Activated CD8-positive, alpha-beta T cell treated with anti-CD3 and anti-CD28 coated beads, Interleukin-2, amount 10 ng/mL, durations not matched to agents 7 days and 5 days (primary cell): ENCODE measurements at places on chromosomes 2 and 18.

- DNase-seq, result no peak
These were observed 28.1 kb upstream of the RASGRP3 start for GRCh38 chr2:33448220-33448899.

DNA sequence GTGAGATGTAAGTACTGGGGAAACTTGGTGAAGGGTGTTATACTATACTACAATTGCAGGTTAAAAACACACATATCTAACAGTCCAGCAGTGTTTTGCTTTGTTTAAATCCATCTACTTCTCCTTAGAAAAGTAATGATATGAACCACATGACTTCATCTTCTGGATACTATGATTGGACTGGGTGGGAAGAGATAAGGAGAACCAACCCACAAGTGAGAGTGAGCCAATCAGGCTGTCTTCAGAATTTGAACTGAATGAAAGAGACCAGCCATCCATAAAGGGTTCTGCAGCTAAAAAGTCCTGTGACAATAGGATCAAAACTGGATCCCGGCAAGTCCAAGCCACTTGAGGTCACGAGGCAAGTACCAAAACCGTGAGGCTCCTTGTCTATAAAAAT lies 46.6 kb downstream of the KANSL3 start:
- no peak for DNase-seq

DNA sequence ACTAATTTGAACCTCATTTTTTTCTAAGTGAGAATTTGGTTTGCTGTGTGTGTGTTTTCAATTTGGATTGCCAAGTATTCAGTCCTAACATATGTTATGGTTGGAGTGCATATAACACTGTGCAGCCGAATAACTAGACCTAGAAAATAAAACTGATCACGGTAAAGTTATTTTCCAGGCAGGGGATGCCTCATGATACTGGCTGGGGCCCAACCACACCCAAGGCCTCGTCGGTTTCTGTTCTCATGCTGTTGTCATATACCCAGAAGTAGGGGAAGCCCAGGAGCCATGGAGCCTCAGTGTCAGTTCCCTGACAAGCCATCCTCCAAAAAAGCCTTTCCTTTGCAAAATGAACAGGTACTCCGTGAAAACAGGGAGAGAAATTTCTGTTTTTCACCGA lies 160.2 kb downstream of the GBX2 start:
- DNase-seq, result no peak

- no peak for DNase-seq
These were observed 8.0 kb downstream of the ZEB2 start for GRCh38 chr2:144511937-144512336.

DNA sequence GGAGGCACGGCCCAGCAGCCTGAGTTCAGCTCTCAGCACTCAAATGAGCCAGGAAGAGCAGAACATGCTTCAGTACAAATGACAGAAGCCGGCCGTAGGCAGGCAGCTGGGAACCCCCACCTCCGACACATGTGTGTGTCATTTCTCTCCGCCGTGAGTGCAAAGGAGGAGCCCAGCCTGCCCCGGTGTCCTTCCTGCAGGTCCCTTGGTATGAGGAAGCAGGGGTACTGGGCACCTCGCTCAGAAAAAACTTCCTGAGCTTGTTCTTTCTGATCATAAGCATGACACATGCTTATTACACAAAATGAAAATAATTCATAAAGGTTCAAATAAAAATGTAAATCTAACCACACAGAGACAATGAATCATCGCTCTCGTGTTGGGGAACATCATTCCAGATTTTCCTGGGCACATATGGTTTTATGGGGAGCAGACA lies 35.3 kb downstream of the KCNF1 start:
- DNase-seq, result no peak

GRCh38 chr2:159549234-159549633 lies 67.1 kb downstream of the BAZ2B start:
- DNase-seq, result no peak

DNA sequence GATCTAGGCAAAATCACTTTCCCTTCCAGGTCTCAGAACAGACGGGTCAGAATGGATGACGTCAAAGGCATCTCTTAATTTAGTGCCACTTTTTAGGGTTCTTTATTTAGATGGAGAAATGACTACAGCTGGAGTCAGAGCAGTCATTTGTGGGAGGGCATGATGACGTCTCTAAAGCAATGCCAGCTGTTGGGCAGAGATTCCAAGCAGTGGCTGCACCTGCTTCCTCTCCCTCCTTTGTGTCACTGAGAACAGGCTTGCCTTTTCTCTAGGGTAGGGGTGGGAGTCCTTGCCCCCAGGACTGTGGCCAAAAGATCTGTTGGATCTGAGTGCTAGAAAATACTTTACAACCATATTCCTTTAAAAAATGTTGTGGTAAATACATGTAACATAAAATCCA lies 28.7 kb upstream of the SKOR2 start:
- no peak for DNase-seq

DNA sequence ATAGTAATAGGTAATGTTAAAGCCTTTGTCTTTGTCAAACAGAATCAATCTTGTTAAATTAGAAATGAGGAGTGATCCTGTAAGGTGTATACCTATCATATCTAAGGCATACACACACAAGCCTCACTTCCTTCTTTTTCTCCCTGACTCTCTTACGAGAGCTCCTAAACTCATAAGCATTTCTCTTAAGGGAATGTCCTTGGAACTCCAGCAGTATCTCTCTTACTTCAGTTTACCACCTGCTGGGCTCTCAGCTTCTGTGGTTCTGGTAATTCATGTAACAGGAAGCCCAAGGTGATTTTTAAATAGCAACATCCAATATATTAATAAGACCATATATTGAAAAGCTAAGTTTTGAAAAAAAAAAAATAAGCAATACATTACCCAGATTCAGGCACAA lies 85.9 kb downstream of the UBE2E3 start:
- DNase-seq, result no peak

- DNase-seq, result no peak
These were observed 38.0 kb downstream of the TSHZ1 start for GRCh38 chr18:75248426-75249174.

DNA sequence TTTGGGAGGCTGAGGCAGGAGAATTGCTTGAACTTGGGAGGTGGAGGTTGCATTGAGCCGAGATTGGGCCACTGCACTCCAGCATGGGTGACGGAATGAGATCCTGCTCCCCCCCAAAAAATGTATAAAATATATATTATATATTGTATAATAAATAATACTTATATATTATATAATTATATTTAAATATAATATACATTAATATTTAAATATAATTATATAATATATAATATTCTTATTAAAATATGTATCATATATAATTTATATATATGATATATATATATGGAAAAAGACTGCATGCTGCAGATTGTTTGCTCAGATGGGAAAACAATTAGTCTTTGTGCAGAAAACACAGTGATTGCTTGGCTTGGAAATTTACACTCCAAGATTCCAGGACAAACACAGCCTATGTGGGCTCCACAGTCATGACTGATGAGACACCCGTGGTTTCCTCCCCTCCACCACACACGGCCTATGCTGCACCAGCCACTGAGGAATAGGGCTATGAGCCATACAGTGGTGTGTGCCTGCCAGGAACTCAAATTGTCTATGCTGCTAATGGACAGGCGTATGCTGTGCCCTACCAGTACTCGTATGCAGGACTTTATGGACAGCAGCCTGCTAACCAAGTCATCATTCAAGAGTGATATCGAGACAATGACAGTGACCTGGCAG lies 30.0 kb downstream of the PMAIP1 start:
- DNase-seq, result no peak

DNA sequence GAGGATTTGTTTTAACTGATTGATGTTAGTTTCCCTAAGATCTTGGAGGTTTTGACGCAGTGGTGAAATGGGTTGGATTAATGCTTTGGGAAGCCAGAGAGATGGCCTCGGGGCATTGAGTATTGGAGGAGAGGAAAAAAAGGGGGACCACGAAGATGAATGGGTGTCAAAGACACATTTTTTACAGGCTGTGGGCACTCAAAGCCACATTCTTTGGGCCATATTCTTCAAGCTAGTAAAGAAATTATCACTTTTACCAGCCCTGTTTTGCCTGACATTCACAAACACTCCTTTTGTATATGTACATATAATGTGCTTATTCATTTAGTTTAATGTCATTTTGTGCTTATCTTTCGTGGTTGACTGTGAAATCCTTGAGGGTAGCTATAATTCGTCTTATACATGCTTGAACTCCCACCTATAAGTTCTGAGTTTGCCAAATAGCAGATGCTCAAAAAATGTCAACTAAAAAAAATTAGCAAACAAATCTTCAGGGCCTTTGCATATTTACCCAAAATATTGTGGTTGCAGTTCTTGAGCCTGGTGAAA lies 146.3 kb downstream of the ARL6IP6 start:
- no peak for DNase-seq

GRCh38 chr2:150191349-150191748 lies 296.1 kb downstream of the RND3 start:
- no peak for DNase-seq

GRCh38 chr2:26892133-26892532 lies 44.2 kb downstream of the DPYSL5 start:
- DNase-seq, result no peak

DNA sequence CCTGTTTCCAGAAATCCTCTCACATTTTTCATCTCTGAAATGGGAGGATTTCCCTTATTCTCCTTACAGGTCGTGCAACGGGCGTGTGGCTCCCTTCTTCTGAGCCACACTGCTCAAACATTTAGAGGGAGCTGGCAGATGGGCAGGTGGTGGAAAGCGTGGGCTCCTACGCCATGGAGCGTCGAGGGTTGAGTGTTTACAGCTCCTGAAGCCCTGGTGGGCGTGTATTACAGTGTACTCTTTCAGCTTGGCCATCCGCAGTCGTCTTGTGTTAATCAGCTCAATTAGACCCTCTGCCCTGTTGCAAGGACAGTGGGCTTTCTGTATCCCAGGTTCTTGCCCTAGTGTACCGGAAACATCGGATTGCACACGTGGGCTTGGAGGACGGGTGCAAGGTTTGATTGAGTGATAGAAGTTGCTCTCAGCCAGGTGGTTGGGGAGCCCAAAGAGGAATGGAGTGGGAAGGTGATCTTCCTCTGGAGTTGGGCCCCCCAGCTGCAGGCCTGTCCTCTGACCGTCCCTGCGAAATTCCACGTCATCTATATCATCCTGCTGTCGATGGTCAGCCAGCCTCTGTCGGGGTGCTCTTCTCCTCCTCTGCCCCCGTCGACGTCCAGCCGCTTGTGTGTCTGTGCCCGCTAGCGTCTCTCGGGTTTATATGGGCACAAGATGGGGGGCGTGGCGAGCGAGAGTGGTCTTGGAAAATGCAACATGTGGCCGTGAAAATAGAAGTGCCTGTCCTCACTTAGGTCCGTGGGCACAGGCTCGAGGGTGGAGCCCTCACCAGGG lies 120.3 kb upstream of the DSEL start:
- DNase-seq, result no peak

GRCh38 chr2:206031950-206032567 lies 53.9 kb downstream of the INO80D start:
- DNase-seq, result no peak

GRCh38 chr2:208040199-208041171 lies 15.2 kb upstream of the PLEKHM3 start:
- DNase-seq, result peak; percentile 82

DNA sequence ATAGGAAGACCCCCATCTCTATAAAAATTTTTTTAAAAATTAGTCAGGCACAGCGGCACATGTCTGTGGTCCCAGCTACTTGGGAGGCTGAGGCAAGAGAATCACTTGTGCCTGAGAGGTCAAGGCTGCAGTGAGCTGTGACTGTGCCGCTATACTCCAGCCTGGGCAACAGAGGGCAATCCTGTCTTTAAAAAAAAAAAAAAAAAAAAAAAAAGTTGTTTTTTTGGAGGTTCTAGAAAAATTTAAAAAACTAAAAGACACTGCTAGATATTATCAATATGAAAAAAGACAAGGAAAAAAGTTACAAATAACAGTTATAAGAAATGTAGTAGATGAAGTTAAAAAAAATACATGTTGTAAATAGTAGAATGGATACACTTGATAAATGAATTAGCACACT lies 56.1 kb upstream of the C2orf15 start:
- no peak for DNase-seq

- no peak for DNase-seq
These were observed 236.8 kb downstream of the CAMKMT start for GRCh38 chr2:44598330-44599119.

DNA sequence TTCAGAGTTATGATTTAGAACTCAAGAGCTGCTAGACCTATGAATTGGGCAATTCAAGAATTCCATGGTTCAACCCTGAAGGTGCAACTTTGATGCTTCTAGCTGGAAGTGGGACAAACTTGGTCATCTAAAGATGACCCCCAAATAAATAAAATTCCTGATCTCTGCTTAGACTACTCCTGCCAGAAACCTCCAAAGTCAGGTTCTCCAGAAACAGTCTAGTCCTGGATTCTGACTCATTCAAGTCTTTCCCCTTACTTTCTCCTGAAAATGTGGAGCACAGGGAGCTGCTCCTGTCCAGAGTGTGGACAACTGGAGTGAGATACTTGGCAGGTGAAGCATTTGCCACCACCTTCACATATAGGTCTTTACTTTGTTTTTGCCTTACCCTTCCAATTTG lies 557.7 kb upstream of the TNP1 start:
- no peak for DNase-seq

DNA sequence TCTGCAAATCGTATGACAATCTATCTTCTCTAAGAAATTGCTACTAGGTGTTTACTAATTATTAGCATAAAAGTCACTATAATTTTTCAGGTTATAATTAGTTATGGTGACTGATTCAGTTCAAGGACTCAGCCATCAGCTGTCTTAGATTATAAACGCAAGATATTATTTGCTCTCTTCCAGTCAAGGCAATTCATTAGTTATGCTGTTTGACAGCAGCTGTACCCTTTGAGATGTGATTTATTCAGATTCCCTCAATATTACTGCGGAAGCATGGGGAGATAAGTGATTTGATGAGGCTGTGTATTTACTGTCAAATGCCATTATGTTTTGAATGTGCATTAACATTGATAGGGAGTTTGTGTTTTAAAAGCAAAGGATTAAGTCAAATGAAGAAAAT lies 558.9 kb upstream of the FSIP2 start:
- DNase-seq, result no peak

GRCh38 chr18:66553824-66554223 lies 50.1 kb downstream of the CDH19 start:
- DNase-seq, result no peak

- no peak for DNase-seq
These were observed 12.5 kb downstream of the ITM2C start for GRCh38 chr2:230877116-230877758.

GRCh38 chr2:197708331-197708730 lies 3.2 kb downstream of the MARS2 start:
- no peak for DNase-seq

DNA sequence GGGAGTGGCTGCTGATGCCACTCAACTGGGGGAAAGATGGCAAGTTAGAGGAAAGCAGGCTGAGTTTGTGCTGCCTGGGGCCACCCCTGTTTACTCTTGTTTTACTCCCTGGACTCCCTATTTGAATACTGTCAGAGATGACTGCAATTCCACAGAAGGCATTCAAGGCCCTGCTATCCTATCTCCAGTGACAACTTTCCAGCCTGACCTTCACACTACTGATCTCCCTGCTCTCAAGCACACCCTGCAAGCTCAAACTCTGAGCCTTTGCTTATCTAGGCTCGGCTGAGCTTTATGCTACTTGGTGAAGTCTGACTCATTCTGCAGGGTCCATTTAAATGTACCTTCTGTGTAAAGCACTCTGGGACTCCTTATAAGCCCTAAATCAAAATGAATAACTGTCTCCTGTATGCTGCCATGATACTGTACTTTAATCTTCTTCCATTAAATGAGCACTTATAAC lies 39.3 kb upstream of the DSG1 start:
- DNase-seq, result no peak
